Stimulated activated CD4-positive, alpha-beta T cell treated with anti-CD3 and anti-CD28 coated beads, Interleukin-4, amount 100 ng/mL, for 1 hour (primary cell): ENCODE measurements at places on chromosomes 16 and 17.

DNA sequence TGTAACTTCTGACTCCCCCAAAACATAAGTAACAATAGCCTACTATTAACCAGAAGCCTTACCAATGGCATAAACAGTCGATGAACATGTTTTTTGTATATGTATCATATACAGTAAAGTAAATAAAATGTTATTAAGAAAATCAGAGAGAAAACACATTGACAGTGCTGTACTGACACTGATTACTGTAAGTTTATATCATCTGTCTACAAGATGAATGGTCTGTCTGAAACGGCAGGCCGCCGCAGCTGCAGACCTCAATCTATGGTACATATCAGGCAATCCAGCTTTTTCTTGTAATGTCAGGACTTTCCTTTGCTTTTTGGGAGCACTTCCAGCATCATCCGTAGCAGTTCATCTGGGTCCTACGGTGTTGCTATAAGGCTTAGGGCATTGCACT is 44.2 kb upstream of the RPH3AL start:
- no peak for DNase-seq

- no peak for DNase-seq
These were observed 20.7 kb upstream of the MRTFB start for GRCh38 chr16:14050291-14051027.

GRCh38 chr16:85963753-85964285 is 64.9 kb downstream of the IRF8 start:
- DNase-seq, result no peak

- DNase-seq, result peak; percentile 79
These were observed 2.6 kb upstream of the GRIN2C start for GRCh38 chr17:74862108-74862901.

GRCh38 chr17:13596241-13596923 is 5.3 kb downstream of the HS3ST3A1 start:
- DNase-seq, result no peak

DNA sequence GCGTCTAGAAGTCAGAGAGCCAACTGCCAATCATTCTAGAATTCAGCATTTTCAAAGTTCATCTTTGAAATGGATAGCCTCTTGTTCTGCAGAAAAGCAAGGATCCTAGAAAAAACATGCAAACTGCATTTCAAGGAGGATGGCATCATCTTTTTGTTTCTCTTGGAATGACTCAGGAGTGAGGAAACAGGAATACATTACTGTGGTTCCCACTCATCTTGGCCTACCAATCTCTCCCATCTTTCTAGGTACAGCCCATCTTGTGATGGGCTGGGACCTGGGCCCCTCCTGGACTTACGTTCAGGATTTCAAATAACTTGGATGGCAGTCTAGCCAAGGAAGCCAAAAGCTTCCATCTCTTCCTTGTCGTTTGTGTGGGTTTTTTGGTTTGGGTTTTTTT is 363.4 kb downstream of the CDH13 start:
- DNase-seq, result no peak

GRCh38 chr17:59842901-59843652 is 49.7 kb downstream of the TUBD1 start:
- DNase-seq, result peak; percentile 65

GRCh38 chr16:75379911-75380847 is 53.1 kb downstream of the CFDP1 start:
- DNase-seq, result peak; percentile 23

- no peak for DNase-seq
These were observed 4.1 kb downstream of the UBFD1 start for GRCh38 chr16:23561586-23561985.

- DNase-seq, result no peak
These were observed 34.5 kb downstream of the SIAH1 start for GRCh38 chr16:48350736-48351135.

DNA sequence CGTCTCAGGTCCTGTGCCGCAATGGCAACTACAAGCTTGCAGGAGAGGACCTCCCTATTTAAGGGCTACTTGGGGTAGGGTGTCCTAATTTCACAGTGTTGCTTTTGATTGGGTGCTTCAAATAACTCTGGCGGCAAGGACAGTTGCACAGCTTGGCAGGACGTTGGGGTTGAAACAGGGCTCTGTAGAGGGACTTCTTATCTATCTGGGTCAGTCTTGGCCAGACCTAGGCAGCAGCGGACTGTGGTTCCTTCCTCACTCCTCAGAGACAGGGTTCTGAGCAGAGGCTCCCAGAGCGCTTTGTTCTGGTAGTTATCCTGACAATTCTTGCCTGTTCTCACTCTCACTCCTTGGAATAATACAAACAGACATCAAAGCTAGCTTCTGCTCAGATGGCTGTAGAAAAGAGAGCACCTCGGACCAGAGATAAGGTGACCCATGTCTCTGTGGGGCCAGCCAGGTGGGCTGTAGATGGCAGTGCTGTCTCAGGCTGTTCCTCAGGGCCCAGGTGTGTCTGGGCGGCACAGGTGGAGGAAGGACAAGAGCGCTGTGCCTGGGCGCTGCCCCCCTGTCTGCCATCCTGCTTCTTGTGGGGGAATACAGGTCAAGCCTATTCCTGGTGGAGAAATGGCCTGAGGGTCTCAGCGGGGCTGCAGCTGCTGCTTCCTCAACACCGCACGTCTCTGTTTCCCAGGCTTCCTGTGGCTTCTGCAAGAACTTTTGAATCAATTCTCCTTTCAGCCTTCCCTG is 61.0 kb downstream of the PLD6 start:
- no peak for DNase-seq

DNA sequence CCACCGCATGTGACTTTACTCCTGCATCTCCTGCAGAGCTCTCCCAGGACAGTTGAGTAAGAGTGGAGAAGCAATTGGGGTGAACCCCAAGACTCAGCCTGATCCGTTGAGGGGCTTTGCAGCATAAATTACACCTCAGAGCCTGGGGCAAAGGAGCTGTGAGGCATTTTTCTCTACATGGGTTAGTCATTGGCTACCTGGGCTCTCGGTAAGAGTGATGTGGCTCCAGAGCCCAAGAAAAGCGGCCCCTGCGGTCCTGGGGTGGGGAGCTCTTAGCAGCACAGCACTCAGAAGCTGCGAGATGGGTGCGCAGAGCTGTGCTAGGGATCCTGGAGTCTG is 40.4 kb upstream of the C16orf78 start:
- DNase-seq, result no peak

DNA sequence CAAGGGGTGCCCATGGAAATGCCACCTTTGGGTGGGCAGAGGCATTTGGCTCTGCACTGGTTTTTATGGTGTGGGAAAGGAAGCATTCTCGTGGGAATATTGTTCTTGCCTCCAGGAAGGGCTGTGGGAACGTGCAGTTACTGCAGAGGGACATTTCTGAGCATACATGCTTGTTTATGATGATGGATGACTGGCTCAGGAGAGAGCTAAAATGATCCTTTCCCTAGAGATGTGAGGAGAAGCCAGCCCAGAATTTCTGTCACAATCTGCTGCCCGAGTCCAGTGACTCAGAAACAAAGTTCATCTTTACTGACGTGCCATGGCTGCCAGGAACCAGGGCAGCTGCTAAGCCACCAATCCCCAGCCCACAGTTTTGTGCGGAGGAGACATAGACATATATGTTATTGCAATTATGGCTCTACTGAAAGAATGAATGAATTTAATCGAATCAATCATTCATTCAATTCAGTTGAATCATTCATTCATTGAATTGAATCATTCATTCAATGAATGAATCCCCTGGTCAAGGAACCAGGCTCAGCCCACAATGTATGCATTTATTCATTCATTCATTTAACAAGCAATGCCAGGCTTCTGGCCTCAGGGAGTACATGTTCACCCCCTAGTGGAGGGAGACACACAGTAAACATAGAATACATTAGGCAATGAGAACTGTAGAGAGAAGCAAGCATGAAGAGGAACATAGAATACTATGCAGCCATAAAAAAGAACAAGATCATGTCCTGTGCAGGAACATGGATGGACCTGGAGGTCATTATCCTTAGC is 414.4 kb upstream of the HSBP1 start:
- no peak for DNase-seq

GRCh38 chr16:48546774-48547173 is 63.2 kb downstream of the N4BP1 start:
- no peak for DNase-seq

GRCh38 chr17:19249681-19250080 is 12.5 kb downstream of the EPN2 start:
- no peak for DNase-seq

DNA sequence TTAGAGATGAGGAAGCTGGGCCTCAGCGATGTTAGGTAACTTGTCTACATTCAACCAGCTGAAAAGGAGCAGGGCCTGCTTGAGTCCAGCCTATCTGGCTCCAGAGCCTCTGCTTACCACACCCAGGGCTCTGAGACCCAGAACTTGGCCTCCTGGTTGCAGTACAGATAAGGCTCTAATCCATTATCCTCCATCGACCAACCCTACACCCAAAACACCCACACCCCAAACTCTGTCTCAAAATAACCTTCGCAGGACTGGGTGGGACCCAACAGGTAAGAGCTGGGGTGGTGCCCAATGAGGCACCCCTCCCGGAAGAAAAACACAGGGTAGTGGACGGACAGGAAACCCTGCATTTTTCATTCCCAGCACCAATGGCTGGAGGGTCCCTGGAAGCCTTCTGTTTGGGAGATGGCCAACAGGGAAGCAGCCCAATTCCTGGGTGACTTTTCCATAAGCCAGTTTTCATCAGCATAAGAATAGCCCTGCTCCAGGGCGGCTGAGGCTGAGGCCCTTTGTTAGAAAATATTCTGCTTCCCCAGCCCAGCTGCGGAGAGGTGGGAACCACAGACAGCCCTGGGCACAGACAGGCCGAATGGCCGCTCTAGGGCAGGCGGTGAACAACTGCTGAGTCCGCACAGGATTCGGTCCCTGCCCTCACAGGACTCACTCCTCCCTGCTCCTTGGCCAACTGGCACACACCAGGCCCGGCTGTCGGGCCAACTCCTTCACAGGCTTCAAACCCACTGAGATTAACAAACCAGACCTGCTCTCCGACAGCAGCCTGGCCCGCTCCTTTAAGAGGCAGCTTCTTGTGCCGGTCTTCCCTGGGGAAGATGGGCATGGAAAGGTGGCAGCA is 9.8 kb downstream of the SMIM5 start:
- DNase-seq, result no peak

DNA sequence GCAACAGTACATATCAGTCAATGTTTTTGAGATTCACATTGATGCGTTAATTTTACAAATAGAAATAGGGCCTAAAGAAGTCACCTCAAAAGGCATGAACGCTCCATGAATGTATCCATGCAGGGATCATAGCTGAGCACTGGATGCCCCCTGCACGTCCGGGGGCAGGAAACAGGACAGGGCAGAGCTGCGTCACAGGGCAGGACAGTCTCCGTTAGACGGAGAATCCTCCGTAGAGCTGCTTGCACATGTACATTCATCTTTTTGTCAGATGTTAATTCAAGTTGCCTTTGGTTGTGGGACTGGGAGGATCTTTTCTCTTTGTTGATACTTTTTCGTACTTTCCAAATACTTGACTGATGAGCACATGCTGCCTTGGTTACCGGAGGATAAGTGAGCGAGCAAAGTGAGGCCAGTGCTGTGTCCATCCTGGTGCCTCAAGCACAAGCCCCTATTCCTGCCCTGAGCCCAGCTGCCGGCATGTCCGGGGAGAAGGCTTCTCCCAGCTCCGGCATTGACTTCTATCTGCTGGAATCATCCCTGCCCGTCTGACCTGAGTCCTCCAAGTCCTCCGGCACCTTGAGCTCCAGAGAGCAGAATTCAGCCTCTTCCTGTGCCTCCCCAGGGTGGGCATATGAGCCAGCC is 15.0 kb downstream of the GAA start:
- DNase-seq, result no peak

- no peak for DNase-seq
These were observed 1393.1 kb upstream of the GOT2 start for GRCh38 chr16:60127196-60127595.

- DNase-seq, result no peak
These were observed 243.9 kb downstream of the CDH8 start for GRCh38 chr16:61792194-61792909.

- no peak for DNase-seq
These were observed 115.7 kb upstream of the KCNJ16 start for GRCh38 chr17:69959283-69959682.

- no peak for DNase-seq
These were observed 216.8 kb upstream of the RPL38 start for GRCh38 chr17:73986641-73987177.

GRCh38 chr16:81238296-81239011 is at the start of gene BCO1:
TSS of gene BCO1 (plus strand) at chr16:81238689. CDS start at chr16:81238909, 220 bp downstream.
- no peak for DNase-seq

- no peak for DNase-seq
These were observed 41.3 kb downstream of the CDH13 start for GRCh38 chr16:82668094-82668493.

GRCh38 chr16:56643080-56643778 is 4.8 kb downstream of the MT1A start:
- DNase-seq, result peak; percentile 76
